Trophoblast cell (in vitro differentiated cells and primary cell): ENCODE measurements at places on chromosomes 16 and 17.

GRCh38 chr17:44793885-44794842 is 35.4 kb downstream of the ADAM11 start:
- DNase-seq, result no peak

GRCh38 chr17:17172001-17172939 is 33.9 kb downstream of the PLD6 start:
- DNase-seq, result no peak

GRCh38 chr16:84532291-84532724 is 27.8 kb upstream of the MEAK7 start:
- DNase-seq, result peak; percentile 93

DNA sequence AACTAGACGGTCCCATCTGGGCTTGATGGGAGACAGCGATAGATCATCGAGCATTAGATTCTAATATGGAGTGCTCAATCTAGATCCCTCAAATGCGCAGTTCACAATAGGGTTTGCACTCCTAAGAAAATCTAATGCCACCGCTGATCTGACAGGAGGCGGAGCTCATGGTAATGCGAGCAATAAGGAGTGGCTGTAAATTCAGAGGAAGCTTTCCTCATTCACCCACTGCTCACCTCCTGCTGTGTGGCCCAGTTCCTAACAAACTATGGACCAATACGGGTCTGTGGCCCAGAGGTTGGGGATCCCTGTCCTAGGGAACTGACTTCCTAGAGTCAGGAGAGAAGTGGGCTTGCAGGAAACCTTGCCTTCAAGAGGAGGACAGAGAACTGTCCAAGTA is 25.2 kb upstream of the AMZ2 start:
- no peak for DNase-seq

DNA sequence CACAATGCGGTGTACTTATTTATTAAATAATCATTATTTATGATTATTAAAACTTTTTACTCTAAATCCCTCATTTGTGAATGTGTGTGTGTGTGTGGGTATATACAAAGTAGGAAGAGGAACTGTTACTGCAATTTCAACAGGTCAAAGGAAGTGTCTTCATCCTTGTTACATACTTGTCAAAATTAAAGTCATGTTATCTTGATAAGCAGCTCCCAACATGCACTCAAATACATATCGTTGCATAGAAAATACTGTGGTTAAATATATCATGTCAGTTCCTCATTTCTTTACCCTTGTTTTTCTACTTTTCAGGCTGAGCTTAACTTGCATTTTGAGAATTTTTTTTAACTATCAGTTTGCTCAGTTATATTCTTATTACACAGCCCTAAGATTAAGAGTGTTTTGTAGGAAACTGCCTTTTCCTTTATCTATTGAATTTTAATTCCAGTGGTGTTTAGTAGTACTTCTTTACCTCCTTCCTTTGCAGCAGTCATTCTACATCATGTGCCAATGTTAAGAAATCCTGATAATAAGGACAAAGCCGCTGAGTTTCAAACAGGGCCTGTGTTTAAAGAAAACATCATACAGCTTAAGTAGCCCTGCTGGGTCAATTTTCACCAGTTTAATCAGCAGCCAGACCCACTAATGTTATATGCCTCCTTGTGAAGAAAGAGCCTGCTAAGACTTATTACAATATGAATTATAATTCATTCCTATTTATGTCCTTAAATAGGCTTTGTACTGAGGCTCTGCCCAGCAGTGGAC is 7.2 kb downstream of the EFCAB5 start:
- no peak for DNase-seq

- DNase-seq, result no peak
These were observed 173.9 kb downstream of the LAT start for GRCh38 chr16:29158785-29159184.

DNA sequence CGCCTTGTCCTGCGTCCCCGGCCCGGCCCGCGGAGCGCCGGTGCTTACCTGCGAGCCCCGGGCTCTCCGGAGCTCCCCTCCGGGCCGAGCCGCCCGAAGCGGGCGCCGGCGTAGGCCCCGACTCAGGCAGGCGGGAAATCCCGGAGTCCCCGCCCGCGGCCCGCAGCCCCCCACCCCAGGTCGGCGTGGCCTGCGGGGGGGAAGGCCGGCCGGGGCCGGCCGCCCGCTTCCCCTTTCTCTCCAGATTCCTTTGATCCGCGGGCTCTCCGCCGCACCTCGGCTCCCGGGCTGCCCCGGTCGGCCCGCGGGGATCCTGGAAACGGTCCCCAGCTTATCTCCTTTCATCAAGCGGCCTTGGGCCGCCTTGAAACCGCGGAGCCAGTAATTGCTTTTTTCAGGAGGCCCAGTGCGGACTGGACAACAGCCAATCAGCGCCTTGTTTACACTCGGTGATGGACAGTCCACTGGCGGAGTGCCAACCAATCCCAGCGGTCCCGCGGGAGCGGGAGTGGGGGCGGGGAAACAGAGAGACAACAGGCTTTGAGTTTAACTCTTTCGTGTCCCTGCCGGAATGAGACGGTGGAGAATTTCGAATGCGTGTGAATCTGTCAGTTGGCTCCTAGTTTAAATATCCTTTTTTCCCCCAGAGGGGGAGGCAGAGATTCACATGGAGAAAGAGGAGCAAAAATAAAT is 1.4 kb upstream of the BAHCC1 start:
- peak; percentile 100 for DNase-seq

- no peak for DNase-seq
These were observed 147.2 kb upstream of the MAF start for GRCh38 chr16:79747688-79748087.

DNA sequence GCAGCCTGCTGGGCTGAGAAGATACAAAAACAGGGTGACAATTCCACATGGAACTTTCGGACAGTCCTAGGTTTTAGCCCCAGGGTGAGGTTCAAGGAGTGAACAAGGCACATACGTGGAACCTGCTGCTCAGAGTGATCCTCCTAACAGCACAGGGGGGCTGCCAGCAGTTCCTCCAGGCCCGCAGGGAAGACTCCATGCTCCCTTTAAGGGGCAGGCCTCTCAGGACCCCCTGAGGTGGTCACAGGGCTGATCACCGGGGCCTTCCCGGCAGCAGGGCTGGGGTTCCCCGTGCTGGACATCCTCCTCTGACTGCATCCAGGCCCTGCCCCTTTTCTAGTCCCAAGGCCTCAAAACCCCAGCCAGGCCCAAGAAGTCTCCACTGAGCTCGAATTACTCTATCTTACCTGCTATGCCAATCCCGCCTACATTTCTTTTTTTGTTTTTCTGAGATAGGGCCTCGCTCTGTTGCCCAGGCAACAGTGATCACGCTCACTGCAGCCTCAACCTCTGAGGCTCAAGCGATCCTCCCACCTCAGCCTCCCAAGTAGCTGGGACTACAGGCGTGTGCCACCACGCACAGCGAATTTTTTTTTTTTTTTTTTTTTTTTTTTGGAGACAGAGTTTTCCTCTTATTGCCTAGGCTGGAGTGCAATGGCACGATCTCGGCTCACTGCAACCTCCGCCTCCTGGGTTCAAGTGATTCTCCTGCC is 10.4 kb downstream of the CANT1 start:
- no peak for DNase-seq

GRCh38 chr17:75652934-75653549 is 13.9 kb downstream of the RECQL5 start:
- no peak for DNase-seq

DNA sequence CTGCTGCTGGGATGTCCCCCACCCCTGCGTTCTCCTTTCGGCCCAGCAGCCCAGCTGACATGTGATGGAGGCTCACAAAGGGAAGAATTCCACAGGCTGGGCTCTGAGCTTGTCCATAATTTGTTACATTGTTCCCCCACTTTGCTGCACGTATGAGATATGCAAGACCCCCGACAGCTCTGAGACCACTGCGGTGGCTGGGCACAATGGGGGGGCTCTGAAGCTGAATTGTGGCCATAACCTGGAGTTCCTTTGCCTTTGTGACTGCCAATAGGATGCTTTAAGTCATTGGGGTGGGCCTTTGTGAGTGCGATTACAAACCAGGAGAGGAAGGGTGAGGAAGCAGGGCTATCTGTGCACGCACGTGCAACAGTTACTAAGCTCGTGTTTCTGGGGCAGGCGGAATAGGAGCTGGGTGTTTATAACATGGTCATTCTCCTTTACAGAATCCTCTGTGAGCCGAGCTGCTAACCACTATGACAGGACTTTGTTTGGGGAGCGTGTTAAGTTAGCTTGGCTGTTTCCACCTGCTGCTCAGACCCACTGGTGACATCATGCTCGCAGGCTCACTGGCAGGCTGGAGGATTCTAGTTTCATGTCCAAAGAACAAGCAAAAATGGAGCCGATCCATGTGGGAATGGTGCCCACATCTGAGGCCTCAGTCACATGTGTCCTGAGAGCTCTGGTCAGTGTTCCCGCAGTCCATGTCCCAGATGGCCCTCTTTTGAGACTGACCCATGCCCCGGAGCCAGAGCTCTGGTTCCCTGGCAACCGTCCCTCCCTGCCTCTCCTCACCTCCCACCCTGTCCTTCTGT is 208.3 kb upstream of the SALL1 start:
- no peak for DNase-seq

- DNase-seq, result no peak
These were observed 134.7 kb upstream of the ELAC2 start for GRCh38 chr17:13152501-13152900.

GRCh38 chr17:42241871-42242270 is 34.3 kb downstream of the STAT5B start:
- no peak for DNase-seq

- no peak for DNase-seq
These were observed 11.6 kb upstream of the STRADA start for GRCh38 chr17:63753215-63753614.

GRCh38 chr16:72807245-72807644 is 240.7 kb downstream of the ZFHX3 start:
- no peak for DNase-seq

GRCh38 chr17:62094175-62094574 is 29.1 kb upstream of the MED13 start:
- no peak for DNase-seq
